ENCODE measurements at places on chromosomes 7 and 10. TPM values are rescaled to one million over a fixed set of nuclear protein-coding genes. Genes with fewer than 3 reads are reported as not detected.

ODAD2 gene
- 4.3 TPM for total RNA-seq

TYSND1 gene
- 11.4 TPM for total RNA-seq

AKR1C4 gene
- not detected for total RNA-seq

AP1S1 gene
- total RNA-seq = 33.0 TPM

SPDYE5 gene
- total RNA-seq = not detected

LIPM gene
- total RNA-seq = not detected

AKR1D1 gene
- total RNA-seq = not detected

GPR15LG gene
- total RNA-seq = not detected

PLPP4 gene
- total RNA-seq = not detected

PLXNA4 gene
- total RNA-seq = 27.7 TPM

DUSP5 gene
- 13.1 TPM for total RNA-seq

SPDYE8 gene
- not detected for total RNA-seq

CPXM2 gene
- total RNA-seq = 275 TPM

Data from thoracic aorta (tissue), 2 donors.